ENCODE measurements at places on chromosomes 12 and 14.

DNA sequence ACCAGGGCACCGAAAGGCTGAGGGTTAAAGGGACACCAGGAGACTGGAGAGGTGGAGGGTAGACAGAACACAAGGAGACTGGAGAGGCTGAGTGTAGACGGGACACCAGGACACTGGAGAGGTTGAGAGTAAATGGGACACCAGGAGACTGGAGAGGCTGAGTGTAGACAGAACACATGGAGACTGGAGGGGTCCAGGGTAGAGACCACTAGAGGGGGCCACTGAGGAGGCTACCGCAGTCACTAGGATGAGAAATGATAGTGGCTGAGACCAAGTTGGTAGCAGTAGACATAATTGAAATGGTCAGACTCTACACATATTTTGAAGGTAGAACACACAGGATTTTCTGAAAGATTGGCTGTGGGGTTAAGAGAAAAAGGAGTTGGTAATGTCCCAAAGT lies 68.2 kb downstream of the PAH start:
- no peak for DNase-seq

DNA sequence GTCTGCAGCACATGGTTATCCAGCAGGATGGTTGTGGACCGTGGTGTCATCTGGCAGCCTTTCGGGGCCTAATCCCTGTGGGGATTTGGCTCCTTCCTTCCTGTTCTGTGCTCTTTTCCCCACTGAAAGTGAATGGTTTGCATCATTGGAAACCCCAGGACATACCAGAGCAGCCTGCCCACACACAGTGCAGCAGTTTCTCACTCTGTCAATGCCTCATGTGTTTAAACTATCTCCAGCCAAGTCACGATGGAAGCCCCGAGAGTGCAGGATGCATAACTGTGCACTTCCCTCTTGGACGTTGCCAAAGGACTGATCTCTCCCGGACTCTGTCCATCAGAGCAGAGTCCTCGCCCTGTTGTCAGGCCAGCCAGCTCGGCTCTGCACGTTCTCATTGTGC lies 29.0 kb upstream of the AMN start:
- DNase-seq: no peak

GRCh38 chr12:26551385-26551784 lies 281.6 kb downstream of the ITPR2 start:
- no peak for DNase-seq

DNA sequence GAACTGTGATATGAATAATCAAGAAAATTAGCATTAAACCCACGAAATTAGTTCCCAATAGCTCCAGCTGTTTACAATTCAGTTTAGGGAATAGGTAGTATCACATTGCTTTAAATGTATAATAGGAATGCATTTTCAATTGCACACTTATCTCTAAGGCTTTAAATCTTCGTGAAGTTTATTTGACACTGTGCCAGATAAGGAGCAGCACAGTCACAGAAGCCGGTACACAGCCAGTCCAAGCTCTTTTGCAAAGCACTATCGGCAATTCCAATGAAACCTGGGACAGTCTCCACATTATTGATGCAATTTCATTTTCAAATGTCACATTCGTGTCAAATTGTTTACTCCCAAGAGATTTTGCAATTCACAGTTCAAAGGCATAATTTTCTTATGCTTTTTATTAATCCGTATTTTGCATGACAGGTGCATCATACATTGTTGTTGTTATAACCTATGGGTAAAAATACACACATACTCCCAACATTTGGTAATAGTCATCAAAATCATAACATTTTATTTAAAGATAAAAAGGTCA lies 602.8 kb downstream of the RPS29 start:
- no peak for DNase-seq

GRCh38 chr14:72521968-72522741 lies 371.7 kb downstream of the DPF3 start:
- DNase-seq: no peak

DNA sequence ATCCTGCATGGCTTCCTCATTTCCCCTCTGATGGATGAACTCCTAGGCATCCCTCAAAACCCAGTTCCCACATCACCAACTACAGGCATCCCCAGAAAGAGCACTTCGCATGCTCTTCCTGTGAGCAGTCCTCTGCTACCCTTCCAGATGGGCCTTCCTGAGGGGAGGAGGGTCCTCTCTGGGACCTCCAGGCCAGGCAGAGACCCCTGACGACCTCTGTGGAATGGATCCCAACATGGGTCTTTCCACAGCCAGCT lies 1.9 kb downstream of the AKT1 start:
- no peak for DNase-seq

DNA sequence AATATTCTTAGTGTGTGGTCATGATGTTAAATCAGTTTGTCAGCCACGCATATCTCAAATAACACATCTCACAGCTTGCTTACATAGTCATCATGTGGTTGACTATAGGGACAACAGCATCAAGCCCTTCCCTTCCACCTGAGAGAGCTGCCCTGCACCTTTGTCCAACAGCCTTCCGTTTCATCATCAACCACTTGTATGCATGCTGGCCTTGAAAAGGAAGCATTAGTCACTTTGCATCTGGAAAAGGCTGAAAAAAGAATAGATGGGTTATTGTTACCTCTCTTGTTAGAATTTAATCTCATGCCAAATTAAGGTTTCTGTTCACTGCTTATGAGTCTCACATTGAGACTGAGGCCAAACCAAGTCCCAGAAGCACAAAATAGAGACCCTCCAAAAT lies 1586.5 kb upstream of the SEL1L start:
- DNase-seq: no peak

Measured in stimulated activated CD4-positive, alpha-beta T cell treated with anti-CD3 and anti-CD28 coated beads, Interleukin-4, amount 100 ng/mL, for 1 hour (primary cell).